ENCODE measurements at places on chromosomes 13 and 19.

GRCh38 chr13:80340651-80341100, 250 bp downstream of the SPRY2 start:
- DNase-seq, result peak; percentile 88

DNA sequence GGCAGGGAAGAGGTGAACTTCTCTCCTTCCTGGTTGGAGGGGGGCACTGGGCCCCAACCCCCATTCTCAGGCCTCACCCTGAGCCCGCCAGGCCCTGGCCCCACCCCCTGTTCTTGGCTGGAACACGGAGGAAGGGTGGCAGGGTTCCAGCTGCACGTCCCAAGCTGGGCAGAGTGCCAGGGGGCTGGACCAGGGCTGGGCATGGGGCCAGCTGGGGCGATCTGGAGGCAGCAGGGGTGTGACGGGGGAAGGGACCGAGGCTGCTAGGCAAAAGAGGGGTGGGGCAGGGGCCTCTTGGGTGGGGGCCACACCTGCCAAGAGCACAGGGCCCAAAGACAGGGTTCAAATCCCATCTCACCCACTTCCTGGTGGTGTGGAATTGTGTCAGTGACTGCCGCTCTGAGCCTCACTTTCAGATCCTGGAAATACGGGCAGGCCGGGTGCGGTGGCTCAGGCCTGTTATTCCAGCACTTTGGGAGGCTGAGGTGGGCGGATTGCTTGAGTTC, 2.2 kb downstream of the HIF3A start:
- no peak for DNase-seq

DNA sequence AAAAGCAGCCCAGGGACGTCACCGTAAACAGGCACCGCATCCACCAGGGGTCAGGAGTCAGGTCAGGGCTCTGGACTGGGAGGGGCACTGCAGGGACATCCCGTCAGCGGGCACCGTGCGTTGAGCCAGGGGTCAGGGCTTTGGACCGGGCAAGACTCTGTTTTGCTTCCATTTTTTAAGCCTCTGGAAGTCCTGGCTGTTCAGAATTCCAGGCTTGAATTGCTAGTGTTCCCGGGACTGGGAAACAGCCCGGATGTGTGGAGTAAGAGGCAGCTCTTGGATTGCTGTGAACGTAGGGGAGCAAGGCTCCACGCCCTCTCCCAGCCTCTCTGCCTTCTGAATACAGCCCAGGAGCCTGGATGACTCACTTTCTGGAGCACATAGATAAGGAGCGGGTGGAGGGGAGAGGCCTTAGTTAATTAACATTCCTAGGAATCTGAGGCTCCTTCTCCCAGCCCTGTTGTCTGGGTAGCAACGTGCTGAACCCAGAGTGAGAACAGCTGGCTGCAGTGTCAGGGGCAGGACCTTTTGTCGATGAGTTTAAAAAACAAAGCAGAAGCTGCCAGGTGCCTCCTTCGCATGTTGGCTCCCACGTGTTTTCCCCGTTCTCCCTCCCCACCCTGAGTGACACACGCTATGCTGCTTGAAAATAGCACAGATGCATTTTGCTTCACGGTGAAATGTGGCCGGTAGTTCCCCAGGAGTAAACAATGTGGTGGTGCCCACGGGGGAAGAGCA, 21.9 kb downstream of the ATP11A start:
- peak; percentile 25 for DNase-seq

GRCh38 chr13:48580185-48580803, 47.4 kb upstream of the RCBTB2 start:
- peak; percentile 74 for DNase-seq

DNA sequence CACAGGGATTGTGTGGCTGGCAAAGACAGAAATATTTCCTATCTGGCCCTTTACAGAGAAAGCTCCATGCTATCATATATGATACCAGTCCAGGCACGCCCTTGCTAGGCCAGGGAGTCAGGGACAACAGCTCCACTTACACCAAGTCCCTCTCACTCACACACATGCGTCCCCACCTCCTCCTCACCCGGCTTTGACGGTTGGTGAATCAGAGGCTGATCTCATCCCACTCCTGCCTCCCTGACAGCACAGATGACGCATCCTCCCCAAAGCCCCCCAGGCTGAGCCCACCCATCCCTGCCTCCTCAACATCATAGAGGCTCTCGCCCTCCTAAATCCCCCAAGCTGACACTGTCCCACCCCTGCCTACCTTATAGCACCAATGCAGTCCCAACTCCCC, 62.7 kb downstream of the F2RL3 start:
- DNase-seq, result no peak

- no peak for DNase-seq
Observed at GRCh38 chr13:91529739-91530482, 131.5 kb downstream of the GPC5 start.

GRCh38 chr13:56975647-56976046, 165.1 kb upstream of the PRR20A start:
- no peak for DNase-seq

GRCh38 chr13:39415008-39415802, 187.8 kb downstream of the LHFPL6 start:
- peak; percentile 61 for DNase-seq

- no peak for DNase-seq
Observed at GRCh38 chr13:100650326-100650725, 24.3 kb downstream of the TMTC4 start.

DNA sequence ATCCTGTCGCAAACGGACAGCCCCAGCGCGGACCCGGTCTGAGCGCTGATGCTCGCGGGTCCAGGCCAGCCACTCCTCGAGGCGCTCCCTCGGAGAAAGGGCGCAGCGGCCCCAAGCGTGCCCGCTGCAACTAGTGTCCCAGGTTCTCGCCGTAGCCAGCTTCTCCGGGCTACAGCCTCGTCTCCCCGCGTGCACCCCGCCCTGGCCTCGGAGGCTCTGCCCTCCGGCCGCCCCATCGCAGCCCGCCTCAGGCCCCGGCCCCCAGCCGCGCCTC, 487 bp downstream of the FLT1 start:
- peak; percentile 31 for DNase-seq

DNA sequence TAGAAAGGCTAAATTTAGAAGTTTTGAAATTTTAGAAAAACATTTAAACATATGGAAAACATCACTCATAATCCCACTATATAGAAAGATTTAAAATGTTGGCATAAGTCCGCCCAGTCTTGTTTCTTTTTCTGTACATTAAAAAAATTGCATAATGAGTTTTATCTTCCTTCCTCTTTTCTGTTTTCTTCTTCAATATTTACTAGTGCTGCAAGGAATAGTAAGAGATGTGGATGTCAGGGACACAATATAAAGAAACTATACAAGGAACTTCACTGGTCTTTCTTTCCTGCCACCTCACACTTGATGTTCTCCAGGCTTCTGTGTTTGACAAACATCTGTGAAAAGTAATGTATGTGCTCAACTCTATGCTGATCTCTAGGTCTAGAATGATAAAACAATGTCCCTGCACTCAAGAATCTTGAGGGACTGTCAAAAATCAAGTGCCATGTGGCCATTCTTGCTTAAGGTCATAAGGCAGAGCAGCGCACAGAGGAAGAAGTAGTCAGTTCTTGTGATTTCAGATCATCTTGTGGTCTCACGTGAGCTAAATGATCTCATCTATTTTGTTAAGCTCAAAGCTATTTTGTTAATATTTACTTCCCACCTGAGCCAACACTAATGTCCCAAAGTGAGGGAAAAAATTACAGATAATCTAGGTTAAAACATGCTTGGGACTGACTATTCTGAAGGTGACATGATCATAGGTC, 186.9 kb upstream of the OBI1 start:
- DNase-seq, result no peak

DNA sequence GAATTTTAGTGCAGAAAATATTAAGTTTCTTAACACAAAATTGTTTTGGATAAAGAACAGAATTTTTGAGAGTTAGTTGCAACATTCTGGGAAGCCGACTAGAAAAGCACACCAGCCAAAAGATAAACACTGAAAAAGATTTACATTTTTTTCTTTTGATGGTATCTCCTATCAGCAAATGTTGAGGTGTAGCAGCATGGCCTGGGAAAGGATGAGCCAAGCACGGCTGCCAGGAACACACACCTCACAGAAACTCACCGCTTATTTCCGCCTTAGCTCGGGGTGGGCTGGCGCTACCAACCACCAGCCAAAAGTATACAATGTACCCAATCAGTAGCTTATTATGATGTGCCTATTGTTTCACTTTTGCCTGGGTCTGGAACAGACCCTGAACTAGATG, 134.7 kb downstream of the MIPEP start:
- DNase-seq, result no peak

DNA sequence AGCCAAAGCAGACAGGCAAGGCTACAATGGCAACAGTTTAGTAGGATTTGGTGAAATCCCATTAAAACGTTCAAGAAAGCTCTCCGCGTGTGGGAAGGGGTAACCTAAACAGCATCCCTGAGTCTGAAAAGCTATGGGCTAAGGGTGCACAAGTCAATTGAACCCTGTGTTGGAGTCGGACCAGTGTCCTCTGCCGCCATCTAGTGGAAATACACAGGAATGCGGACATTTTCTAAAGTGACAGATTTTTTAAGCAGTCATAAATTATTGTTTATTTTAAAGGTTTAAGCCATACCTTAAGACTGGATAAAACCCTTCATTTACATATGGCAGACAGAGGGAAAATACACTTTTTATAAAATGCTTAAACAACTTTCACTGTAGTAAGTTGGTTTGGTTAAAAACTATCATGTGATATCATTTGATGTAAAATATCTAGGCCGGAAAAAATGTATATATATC, 26.5 kb upstream of the LSM14A start:
- DNase-seq, result peak; percentile 65

DNA sequence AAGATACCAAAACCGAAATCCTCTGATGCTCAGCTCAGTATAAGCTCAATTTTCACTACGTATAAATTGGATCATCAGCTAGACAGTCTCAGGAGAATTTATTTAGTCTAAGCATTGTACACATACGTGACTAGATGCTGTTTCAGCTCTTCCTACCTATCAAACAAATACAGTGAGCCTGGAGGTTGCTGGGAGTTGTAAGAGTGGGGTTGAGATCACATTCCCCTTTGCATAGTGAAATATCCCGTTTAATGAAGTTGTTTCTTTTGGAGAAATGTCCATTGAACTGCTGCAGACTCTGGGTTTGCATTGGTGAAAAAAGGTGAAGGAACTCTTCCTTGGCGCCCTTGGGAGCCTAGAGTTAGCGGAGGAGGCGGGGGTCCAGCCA, 68.9 kb upstream of the GJB6 start:
- no peak for DNase-seq

DNA sequence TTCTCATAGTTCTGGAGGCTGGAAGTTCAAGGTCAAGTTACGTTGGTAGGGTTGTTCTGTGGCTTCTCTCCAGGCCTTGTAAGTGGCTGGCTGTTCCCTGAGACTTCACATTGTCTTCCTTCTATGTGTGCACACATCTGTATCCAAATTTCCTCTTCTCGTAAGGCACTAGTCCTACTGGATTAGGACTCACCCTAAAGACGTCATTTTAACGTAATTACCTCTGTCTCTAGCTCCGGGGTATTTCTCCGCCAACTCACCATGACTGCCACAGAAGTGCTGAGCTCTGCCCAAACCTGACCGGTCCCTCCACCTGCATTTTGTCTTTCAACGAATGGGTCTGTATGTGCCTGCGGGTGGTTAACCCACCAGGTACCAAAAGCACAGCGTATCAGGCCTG, 8.7 kb upstream of the SYDE1 start:
- DNase-seq, result no peak

GRCh38 chr19:6060600-6061375, 49.5 kb downstream of the RFX2 start:
- peak; percentile 75 for DNase-seq

DNA sequence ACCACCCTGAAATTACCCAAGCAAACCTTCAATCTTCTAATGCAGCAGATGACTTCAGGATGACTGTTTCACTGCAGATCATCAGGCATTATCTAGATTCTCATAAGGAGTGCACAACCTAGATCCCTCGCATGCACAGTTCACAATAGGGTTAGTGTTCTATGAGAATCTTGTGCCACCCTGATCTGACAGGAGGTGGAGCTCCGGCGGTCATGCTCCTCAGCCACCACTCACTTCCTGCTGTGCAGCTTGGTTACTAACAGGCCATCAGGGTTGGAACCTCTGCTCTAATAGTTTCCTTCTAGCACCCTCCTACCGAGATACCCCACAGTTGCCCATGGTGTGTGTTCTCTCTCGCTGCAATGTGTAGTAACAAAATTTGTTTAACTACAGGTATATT, 442.8 kb downstream of the FGF14 start:
- no peak for DNase-seq

DNA sequence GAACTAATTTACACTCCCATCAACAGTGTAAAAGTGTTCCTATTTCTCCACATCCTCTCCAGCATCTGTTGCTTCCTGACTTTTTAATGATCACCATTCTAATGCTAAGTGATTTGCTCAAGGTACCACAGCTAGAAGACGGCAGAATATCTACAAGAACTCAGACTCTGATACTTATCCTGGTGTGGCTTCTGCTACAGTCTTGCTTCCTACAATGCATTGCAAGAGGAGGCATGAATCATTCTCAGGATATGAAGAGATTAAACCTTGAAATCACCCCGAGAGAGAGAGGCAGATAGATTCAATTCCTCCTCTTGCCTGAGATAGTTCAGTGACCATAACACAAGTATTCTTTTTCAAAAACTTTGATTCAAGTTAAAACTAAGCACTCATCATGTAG, 306.4 kb downstream of the TBC1D4 start:
- DNase-seq, result no peak

DNA sequence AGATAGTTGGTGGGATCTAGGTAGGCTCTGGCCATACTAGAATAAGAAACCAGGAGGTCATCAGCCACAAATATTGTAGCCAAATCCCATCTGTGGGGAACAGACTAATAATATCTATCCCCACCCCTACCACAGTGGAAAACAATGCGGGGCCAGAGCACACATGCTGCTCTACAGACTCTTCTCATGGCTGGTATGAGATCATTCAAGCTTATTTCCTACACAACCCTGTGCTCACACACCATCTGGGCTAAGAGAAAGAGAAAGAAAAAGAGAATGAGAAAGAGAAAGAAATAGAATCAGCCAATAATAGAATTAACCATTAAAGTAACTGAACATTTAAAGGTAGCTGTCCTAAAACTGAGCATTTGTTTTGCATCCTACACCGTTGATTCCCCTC, 1268.4 kb upstream of the SPRY2 start:
- no peak for DNase-seq

- DNase-seq, result no peak
Observed at GRCh38 chr13:23620613-23621315, 50.6 kb downstream of the TNFRSF19 start.

- peak; percentile 79 for DNase-seq
Observed at GRCh38 chr19:4267101-4267900, 11.8 kb upstream of the SHD start.

GRCh38 chr13:97211300-97211699, 10.8 kb upstream of the MBNL2 start:
- no peak for DNase-seq

- DNase-seq, result peak; percentile 20
Observed at GRCh38 chr19:56566904-56567273, 379 bp upstream of the ZNF470 start.

GRCh38 chr13:99376132-99376531, 68.9 kb upstream of the GPR183 start:
- no peak for DNase-seq

DNA sequence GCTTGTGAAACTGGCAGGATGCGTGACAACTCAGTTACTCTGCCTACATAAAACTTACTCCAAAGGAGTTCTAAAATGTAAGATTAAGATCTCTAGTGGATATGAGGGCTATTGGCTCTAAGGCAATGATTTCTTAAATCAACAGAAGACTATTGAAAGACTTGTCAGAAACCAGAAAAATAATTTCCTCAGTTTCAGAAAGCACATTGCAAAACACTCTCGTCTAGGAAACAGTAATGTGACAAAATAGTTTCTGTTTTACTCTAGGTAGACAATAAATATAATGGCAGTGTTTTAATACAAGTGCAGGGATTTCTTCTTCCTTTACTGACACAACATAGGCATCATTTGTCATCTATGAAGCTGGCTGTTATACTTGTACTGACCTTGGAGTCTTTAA, 230.1 kb downstream of the KCTD12 start:
- DNase-seq, result no peak

All from NB4 (cell line).